Suppressor macrophage (primary cell): ENCODE measurements at places on chromosomes 13 and 19.

GRCh38 chr19:366205-366783 is 21.7 kb upstream of the MIER2 start:
- DNase-seq: no peak

- DNase-seq: peak; percentile 42
These were observed 3.9 kb downstream of the PPM1N start for GRCh38 chr19:45502111-45502510.

- DNase-seq: peak; percentile 88
These were observed 170.0 kb downstream of the KDM4B start for GRCh38 chr19:5138606-5139582.

DNA sequence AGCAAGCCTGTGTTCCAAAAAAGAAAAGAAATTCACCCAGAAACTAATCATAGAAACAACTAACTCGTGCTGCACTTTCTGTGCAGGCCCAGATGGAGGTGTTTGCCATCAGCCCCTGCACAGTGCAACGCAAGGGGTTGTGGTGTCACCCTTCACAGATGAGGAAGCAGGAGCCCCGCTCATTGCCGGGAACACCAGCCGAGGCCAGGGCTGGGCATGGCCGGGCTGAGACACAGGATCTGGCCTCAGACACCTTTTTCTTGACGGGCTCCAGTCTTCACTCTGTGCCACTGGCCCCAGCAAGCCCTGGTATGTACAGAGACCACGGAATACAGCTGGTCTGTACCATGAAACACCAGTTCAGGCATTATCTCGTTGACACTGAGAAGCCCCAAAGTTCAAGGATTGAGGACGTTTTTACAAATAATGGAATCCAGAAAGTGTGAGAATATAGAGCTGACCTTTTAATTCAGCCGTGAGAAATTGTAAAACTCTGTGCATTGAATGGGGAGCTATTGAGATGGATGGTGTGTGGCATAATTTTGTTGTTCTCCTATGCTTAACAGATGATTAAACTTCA is 43.2 kb downstream of the CUL4A start:
- no peak for DNase-seq

- no peak for DNase-seq
These were observed 19.5 kb downstream of the NOVA2 start for GRCh38 chr19:45954156-45954555.

DNA sequence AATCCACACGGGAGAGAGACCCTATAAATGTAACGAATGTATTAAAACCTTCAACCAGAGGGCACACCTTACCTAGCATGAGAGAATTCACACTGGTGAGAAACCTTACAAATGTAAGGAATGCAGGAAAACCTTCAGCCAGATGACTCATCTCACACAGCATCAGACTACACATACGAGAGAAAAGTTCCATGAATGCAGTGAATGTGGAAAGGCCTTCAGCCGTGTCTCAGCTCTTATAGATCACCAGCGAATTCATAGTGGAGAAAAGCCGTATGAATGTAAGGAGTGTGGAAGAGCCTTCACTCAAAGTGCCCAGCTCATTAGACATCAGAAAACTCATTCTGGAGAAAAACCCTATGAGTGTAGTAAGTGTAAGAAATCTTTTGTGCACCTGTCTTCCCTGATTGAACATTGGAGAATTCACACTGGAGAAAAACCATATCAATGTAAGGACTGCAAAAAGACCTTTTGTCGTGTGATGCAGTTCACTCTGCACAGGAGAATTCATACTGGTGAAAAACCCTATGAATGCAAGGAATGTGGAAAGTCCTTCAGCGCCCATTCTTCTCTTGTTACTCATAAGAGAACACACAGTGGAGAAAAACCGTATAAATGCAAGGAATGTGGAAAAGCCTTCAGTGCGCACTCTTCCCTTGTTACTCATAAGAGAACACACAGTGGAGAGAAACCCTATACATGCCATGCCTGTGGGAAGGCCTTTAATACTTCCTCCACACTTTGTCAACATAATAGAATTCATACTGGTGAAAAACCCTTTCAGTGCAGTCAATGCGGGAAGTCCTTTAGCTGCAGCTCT is 16.0 kb downstream of the ZNF582 start:
- DNase-seq: no peak

DNA sequence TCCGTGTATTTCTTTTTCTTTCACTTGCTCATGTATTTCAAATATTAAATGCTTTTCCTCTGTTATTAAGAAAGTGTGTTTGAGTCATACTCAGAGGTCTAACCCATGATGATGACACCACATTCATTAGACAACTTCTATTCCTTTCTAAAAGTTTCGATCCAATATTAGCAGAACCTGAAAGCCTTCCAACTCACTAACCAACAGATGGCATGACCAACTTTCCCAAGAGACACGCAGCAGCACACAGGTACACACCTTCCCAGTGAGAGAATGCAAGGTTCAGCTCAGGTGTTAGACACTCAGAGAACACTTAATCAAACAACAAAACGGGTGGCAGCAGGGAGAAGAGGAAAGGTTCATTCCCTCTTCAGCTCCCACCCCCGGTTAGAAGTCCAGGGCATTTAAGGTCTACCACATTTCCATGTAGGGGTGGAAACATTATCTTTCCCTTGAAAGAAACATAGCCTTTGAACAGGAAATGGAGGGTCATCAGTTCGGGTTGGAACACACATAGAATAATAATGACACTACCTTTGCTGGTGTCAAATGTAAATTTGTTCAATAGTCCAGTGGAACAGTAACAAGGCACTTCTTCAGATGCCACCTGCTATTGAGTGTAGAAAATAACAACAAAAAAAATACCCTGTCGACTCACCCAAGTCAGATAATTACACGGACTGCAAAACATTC is 404.2 kb downstream of the COG6 start:
- peak; percentile 17 for DNase-seq

- no peak for DNase-seq
These were observed 649.3 kb upstream of the ARGLU1 start for GRCh38 chr13:107217251-107217650.

GRCh38 chr13:39037410-39037879 is 444 bp downstream of the PROSER1 start:
- DNase-seq: no peak

GRCh38 chr13:28117689-28118377 is 17.5 kb upstream of the FLT3 start:
- DNase-seq: no peak

DNA sequence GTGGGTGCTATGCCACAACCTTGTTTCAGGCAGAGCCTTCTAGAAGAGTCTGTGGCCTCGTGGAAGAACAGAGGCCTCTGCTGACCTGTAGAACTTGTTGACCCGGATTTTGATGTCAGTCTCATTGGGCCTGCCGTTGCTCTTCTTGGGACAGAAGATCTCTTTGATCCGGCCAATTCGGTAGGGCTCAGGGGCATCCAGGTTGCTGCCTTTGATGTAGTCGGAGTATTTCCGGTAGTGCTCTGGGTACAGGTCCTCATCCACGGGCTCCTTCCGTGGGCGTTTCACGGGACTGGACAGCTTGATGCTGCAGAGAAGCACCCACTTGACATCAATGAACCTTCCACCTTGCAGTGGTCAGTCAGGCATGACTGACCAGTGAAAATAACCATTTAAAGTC is 24.0 kb upstream of the EIF3G start:
- DNase-seq: no peak

- no peak for DNase-seq
These were observed 6.3 kb downstream of the CDADC1 start for GRCh38 chr13:49254007-49254406.

DNA sequence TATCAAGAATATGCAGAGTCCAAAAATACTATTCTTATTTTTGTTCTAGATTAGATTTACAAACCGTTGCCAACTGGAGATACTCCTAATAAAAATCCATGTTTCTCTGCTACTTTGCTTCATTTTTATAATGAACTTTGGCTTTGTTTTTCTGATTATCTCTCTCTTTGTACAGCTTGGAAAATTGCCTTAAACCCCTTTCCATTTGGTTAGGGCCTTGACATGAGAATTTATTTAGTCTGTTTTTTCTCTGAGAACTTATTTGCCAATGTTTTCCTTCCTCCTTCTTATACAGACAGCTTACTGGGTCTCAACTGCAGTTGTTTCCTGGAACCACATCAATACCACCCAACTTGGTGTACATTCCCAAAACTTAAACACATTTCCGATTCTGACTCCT is 555.4 kb downstream of the SLITRK6 start:
- DNase-seq: no peak

DNA sequence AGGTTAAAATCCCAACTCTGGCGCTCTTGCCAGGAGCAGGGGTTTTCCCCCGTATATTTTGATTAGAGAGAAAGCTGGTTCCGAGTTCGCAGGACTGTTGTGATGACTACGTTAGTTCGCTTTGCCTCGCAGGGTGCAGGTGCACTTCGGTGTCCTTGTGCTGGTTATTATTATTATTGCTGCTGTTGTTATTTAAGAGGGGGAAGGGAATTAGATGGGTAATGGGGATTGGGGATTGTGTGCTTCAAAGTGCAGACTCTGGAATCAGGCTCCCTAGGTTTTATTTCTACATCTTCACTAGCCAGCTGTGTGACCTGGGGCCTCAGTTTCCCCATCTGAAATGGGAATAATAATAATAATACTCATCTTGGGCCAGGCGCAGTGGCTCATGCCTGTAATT is 15.2 kb downstream of the ACP7 start:
- DNase-seq: no peak

- no peak for DNase-seq
These were observed 26.8 kb upstream of the STARD13 start for GRCh38 chr13:33312150-33312860.

- peak; percentile 52 for DNase-seq
These were observed 8.2 kb downstream of the ADGRE2 start for GRCh38 chr19:14770136-14770535.

DNA sequence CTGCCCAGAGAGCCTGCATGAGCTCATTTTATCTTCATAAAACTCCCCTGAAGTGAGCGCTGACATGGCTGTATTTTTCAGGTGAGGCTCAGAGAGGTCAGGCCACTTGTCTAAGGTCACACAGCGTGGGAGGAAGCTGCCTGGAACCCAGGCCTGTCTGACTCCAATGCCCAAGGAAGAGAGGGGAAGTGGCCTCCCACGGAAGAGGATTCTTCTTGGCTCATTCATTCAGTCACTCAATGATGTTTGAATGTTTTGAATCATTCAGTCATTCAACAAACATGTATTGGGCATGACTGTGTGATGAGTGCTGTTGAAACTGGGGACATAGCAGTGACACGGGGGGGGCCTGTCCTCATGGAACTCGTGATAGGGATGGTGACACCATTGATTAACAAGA is 12.0 kb downstream of the ACTL9 start:
- DNase-seq: peak; percentile 53

DNA sequence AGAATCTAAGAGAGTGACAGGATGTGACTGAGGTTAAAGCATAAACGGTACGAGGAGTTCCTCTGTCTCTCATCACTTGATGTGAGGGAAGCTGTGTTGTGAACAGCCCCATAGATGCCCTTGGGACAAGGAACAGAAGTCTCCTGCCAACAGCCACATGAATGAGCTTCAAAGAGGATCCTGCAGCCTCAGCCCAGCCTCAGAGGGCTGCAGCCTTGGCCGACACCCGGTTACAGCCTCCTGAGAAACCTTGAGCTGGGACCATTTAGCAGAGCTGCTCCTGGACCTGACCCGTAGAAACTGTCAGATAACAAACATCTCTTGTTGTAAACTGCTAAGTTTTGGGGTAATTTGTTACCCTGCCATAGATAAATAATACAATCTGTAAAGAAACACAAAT is 54.2 kb downstream of the CCNE1 start:
- DNase-seq: no peak

GRCh38 chr19:46578450-46578849 is 22.7 kb upstream of the CALM3 start:
- no peak for DNase-seq

GRCh38 chr19:1040476-1041271 is 767 bp downstream of the ABCA7 start:
- DNase-seq: peak; percentile 90

DNA sequence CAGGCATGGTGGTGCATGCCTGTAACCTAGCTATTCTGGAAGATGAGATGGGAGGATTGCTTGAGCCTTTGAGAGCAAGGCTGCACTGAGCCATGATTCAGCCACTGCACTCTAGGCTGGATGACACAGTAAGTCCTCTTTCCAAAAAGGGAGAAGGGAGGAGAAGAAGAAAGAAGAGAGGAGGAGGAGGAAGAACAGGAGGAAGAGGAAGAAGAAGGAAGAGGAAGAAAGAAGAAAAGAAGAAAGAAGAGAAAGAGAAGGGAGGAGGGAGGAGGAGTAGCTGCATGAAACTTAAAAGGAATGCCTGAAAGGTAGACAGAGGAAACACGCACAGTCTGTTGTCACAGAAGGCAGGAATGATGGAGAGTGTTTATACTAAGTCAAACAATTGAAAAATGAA is 3.6 kb upstream of the DPY19L3 start:
- no peak for DNase-seq

GRCh38 chr13:59879281-59879680 is 284.4 kb downstream of the DIAPH3 start:
- no peak for DNase-seq

DNA sequence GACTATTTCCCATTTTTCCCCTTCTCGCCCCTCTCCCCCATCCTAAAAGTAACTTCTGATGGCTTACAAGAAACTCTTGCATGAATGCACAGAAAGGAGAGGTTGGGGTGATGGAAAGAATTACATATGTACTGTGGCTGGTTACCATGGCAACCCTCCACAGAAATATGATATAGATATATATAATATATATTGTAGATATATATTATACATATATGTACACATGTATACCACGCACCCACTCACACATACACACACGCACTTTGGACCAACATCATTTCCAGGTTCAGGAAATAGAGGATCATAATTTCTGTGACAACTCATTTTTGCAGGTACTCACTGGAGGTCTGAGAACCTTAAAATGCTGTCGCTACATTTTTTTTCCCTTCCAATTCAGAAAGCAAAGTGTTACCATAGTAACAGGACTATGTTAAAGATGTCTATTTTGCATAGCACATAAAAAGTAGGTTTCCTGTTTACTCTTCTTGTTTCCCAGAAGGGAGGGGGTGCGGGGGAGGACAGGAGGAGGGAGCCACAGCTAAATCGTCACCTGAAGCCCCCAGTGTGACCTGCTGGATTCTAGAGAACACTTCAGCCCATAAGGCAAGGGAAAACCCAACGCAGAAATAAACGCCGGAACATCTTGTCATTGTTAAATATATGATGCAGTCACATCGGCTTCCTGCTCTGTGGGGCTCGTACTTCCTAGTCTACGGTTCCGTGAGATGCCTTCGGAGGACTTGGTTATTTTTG is 44.7 kb downstream of the EFNB2 start:
- DNase-seq: no peak

- DNase-seq: no peak
These were observed 27.2 kb downstream of the RANBP3 start for GRCh38 chr19:5950741-5951140.
